Activated CD8-positive, alpha-beta memory T cell treated with anti-CD3 and anti-CD28 coated beads for 4 hours (primary cell): ENCODE measurements at places on chromosomes 5 and 9.

DNA sequence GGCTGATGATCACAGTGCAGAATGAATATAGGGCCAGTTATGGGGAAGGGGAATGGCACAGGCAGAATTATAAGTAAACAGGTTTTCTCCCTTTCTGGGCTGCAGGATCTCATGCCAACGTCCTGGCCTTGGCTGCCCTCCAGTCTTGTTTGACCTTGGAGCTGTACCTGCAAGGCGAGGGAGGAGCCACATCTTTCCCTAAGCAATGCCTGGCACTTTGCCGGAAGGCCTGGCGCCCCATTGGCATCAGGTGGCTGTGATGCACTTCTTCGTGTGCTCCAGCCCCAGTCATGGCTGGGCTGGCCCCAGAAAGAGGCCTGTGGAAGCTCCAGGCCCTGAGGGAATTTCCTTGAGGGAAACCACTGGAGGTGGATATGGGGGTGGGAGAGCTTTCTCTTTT lies 16.7 kb upstream of the IQGAP2 start:
- DNase-seq: no peak

- no peak for DNase-seq
Measured at GRCh38 chr9:129235931-129236331, 57.9 kb upstream of the IER5L start.

GRCh38 chr9:87505869-87506678 lies 8.4 kb downstream of the DAPK1 start:
- DNase-seq: no peak

DNA sequence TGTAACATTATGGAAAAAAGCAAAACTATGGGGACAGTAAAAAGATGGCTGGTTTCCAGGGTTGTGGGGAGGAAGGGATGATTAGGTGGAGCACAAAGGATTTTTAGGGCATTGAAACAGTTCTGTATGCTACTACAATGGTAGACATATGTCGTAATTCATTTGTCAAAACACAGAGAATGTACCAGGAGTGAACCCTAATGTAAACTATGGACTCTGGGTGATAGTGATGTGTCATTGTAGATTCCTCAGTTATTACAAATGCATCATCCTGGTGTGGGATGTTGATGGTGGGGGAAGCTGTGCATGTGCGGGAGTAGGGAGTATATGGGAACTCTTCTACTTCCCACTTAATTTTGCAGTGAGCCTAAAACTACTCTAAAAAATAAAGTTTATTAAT lies 135.0 kb upstream of the GABRP start:
- DNase-seq: no peak

- no peak for DNase-seq
Measured at GRCh38 chr9:108347463-108348188, 508.2 kb downstream of the ACTL7B start.

GRCh38 chr9:129253803-129254381 lies 75.8 kb upstream of the IER5L start:
- no peak for DNase-seq

GRCh38 chr9:79661886-79662536 lies 90.2 kb downstream of the TLE4 start:
- DNase-seq: no peak

DNA sequence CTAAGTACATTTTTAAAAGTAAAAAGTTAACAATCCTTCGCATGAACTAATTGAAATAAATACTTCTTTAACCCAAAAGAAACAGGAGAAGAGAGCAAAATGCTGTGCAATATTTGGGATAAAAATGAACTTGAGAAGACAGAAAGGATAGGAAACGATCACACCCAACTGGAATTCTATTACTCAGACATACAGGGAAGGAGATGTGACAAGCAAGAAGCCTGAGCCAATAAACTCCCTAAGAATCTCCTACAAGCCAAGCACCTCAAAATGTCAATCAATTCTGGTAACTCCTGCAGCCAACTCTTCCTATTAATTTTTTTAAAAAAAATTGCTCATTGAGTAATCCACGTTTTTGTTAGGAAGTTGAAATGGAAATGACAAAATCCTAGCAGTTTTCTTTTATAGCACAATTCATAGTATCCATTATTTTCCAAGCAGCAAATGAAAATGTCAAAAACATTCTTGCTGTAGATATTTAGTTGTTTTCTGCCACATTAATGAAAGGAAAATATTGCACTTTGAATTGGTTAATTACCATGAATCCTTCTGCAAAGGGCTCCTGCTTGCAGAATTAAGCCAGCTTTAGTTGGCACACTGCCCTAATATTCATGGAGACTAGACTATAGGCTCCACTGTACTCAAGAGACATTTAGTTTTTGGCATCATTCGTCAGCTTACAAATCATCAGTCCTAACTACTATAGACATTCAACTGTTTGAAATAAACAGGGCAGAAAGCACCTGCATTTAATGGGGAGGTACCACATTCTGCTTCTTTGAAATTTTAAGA lies 89.0 kb downstream of the RFX3 start:
- no peak for DNase-seq

- no peak for DNase-seq
Measured at GRCh38 chr9:88781628-88782391, 209.5 kb upstream of the S1PR3 start.

GRCh38 chr9:112531666-112532282 lies 45.1 kb downstream of the KIAA1958 start:
- DNase-seq: no peak

DNA sequence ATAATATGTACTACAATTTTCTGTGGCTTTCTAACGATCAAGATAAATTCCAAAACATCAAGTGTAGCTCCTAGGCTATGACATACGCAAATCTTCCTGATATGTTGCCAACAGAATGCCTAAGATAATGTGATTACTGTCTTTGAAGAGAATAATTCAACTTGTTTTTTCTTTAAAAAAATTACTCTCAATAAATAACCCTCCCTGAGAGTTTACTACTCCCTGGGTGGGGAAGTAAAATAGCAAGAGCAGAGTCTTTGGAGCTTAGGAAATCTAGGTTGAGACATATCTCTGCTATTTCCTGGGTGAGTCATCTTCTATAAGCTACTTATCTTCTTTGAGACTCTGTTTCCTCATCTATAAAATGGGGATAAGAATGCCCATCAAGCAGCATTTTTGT lies 201.2 kb downstream of the ACTL7B start:
- DNase-seq: no peak

- DNase-seq: peak; percentile 24
Measured at GRCh38 chr5:131068893-131069643, 96.0 kb downstream of the HINT1 start.
